ENCODE measurements at places on chromosomes 7 and 10. TPM values are rescaled to one million over a fixed set of nuclear protein-coding genes. Genes with fewer than 3 reads are reported as not detected.
A peak's percentile ranks its signal among the peaks of the same experiment; 100 is the strongest.

- H3K4me1 ChIP-seq = peaks cover 5% of the 10 kb centered on the region
- H3K4me3 ChIP-seq = no peak overlapping the region
- no peaks in the 10 kb centered on the region for H3K27me3 ChIP-seq
- H3K27ac ChIP-seq = no peak overlapping the region
- DNase-seq = peak; percentile 60
Observed at GRCh38 chr10:91251430-91252056, 31.1 kb downstream of the PCGF5 start.

- H3K4me3 ChIP-seq = no peak overlapping the region
- no peaks in the 10 kb centered on the region for H3K36me3 ChIP-seq
- no peaks in the 10 kb centered on the region for H3K27me3 ChIP-seq
- no peaks in the 10 kb centered on the region for H3K4me1 ChIP-seq
- no peak for DNase-seq
- H3K27ac ChIP-seq = no peak overlapping the region
Observed at GRCh38 chr10:67725567-67725966, 29.6 kb upstream of the CTNNA3 start.

Gene HYAL4
- total RNA-seq = not detected

DNA sequence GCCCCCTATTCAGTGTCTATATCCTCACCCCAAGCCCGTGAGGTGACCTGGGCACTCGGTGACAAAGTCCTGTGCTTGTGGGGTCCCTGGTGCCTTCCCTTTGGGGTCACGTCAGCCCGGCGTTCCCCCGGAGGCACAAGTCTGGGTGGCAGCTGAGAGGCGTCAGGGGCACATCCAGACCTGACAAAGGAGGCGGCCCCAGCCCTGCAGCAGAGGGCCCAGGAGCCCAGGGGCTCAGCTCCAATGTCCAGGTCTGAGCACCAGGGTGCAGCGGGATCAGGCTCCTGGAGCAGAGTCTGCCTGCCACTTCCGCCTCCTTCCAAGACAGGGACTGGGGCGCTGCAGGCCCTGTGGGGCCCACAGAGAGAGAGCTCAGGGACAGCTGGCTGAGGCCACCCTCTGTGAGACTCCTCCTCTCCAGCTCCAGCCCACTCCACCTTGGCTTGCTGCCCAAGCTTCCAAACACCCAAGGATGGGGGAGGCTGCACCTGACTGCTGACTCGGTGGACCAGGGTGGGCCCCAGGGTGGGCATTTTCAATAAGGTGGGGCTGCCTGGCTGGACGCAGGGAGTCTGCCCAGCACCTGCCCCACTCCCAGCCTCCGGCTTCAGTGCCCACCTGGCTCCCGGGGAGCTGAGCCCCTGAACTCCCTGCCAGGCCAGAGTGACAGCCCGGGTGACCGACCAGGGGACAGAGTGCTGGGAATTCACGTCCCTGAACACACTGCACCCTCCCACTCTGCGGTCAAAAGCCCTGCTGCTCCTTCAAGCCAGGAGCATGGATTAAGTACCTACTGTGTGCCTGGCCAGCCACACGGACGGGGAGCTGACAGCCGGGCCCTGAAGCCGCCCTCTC, 1.0 kb upstream of the KNDC1 start:
- no peak overlapping the region for H3K27ac ChIP-seq
- H3K27me3 ChIP-seq = peaks cover 16% of the 10 kb centered on the region
- H3K4me3 ChIP-seq = no peak overlapping the region
- peaks cover 25% of the 10 kb centered on the region for H3K4me1 ChIP-seq
- no peaks in the 10 kb centered on the region for H3K36me3 ChIP-seq

DNA sequence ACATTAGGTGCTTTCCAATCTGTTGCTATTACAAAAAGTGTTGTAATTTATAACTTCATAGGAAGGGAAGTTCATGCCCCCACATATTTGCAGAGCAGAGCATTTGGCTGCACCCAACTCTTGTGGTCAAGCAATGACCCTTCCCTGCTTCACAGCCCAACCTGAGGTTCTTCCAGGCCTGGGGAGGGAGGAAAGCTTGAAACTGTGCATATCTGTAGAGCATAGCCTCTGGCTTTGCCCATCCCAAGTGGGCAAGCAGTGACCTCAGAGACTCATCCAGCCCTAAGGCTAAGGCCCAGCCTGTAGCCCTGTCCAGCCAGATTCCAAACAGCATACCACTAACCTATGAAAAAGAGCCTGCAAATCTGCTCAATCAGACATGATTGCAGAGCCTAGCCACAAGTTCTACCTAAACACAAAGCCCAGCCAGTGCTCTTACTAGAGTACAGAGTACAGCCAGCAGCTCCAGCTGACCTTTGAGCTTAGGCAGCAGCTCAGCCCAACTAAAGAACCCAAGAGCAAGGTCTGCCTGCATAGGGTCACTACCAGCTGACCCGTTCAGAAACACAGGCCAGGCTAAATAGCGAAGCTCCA, 14.4 kb upstream of the GSTK1 start:
- H3K27me3 ChIP-seq = peaks cover 25% of the 10 kb centered on the region
- H3K27ac ChIP-seq = no peak overlapping the region
- H3K4me3 ChIP-seq = no peak overlapping the region
- no peaks in the 10 kb centered on the region for H3K4me1 ChIP-seq
- H3K36me3 ChIP-seq = no peaks in the 10 kb centered on the region
- no peak for DNase-seq

DNA sequence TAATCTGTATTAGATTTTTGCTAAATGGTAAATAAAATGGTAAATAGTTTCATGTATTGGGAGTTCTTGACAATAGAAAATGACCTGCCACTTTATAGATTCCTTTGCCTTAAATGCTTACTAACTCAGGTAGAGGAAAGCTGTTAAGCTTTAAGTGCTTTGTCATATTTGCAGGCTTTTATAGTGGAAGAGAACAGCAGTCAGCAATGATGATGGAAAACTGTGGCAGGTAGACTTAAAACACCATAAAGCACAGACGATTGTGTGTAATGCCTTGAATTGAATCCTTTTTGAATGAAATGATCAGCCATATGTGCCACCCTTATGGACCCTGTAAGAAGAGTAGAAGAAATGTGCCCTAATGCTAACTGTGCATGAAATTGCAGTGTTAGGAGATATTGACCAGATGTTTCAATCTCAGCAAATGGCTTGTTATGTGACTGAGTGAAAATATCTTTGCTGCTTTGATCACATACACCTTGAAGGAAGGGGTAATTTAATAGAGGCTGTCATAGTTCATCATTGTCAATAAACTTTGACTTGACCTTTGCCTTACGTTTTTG, 230.4 kb downstream of the ADK start:
- H3K4me1 ChIP-seq = peaks cover 3% of the 10 kb centered on the region
- H3K27me3 ChIP-seq = no peaks in the 10 kb centered on the region
- H3K4me3 ChIP-seq = no peak overlapping the region

GRCh38 chr10:78476844-78477243, 443.2 kb downstream of the RPS24 start:
- H3K27me3 ChIP-seq = no peaks in the 10 kb centered on the region
- H3K4me3 ChIP-seq = no peak overlapping the region
- no peak for DNase-seq
- H3K36me3 ChIP-seq = no peaks in the 10 kb centered on the region

Gene MYH16
- not detected for total RNA-seq

GRCh38 chr7:128421384-128421783, 11.6 kb upstream of the IMPDH1 start:
- H3K27me3 ChIP-seq = peaks cover 5% of the 10 kb centered on the region
- no peak overlapping the region for H3K4me3 ChIP-seq
- no peaks in the 10 kb centered on the region for H3K4me1 ChIP-seq
- DNase-seq = no peak
- H3K27ac ChIP-seq = no peak overlapping the region

Gene FANK1
- total RNA-seq = 12.5 TPM

GRCh38 chr10:44066527-44067255, 318.2 kb downstream of the CXCL12 start:
- DNase-seq = no peak
- no peaks in the 10 kb centered on the region for H3K27me3 ChIP-seq
- H3K27ac ChIP-seq = no peak overlapping the region
- H3K36me3 ChIP-seq = no peaks in the 10 kb centered on the region
- H3K4me3 ChIP-seq = no peak overlapping the region
- H3K4me1 ChIP-seq = no peaks in the 10 kb centered on the region

DNA sequence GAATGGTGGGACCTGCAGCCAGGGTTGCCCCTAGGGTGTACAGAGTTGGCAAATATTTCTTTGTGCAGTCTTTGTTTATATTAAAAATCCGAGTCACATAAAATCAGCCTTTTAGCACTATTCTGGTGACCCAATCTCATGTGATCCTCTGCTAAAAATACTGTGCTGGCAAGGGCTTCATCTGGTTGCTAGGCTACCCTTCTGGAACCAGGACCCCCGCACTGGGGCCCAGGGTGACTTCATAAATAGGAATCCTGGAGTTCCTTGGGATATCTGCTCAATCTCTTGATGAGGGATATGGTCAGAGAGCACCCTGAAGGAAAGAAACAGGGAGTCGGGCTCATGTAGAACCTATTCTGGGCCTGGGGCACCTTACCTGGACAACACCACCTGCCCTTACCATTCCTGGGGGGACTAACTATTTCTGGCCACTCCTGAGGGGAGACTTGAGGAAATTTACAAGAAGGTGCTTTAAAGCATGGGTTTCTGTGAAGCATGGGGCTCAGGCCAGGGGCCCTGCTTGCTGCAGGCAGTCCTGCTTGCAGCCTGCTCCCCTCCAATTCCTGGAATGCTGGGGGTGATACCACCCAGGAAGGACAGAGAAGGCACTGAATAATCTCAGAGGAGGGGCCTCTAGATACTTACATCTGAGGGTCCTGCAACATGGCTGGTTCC, 44.7 kb downstream of the SH2D4B start:
- H3K36me3 ChIP-seq = no peaks in the 10 kb centered on the region
- DNase-seq = no peak
- H3K27ac ChIP-seq = no peak overlapping the region
- H3K4me1 ChIP-seq = no peaks in the 10 kb centered on the region
- no peak overlapping the region for H3K4me3 ChIP-seq

Gene UCN3
- not detected for total RNA-seq

GRCh38 chr7:17432793-17433192, 134.3 kb downstream of the AHR start:
- H3K27ac ChIP-seq = no peak overlapping the region
- no peaks in the 10 kb centered on the region for H3K27me3 ChIP-seq
- no peak for DNase-seq
- H3K4me3 ChIP-seq = no peak overlapping the region
- H3K4me1 ChIP-seq = peaks cover 6% of the 10 kb centered on the region

Gene H2BK1
- total RNA-seq = not detected

DNA sequence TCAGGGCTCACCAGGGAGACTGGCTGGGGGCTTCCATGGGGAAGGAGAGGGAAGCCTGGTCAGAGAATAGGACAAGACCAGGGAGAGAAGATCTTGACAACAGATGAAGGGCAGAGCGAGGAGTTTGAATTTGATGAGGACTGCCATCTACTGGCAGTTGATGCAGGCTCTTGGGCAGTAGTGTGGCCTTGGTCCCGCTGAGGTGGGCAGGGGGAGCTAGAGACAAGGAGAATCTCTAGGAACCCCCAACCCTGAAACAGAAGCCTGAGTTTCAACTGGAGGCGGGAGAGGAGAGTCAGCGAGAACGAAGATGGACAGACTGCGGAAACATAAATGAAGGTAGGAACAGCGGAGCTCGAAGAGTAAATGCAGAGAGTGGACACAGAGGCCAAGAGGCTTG, 81.0 kb downstream of the PPP1R3C start:
- no peak overlapping the region for H3K4me3 ChIP-seq
- no peaks in the 10 kb centered on the region for H3K27me3 ChIP-seq
- DNase-seq = peak; percentile 86
- no peak overlapping the region for H3K27ac ChIP-seq
- no peaks in the 10 kb centered on the region for H3K4me1 ChIP-seq

Gene FAM25G
- not detected for total RNA-seq

DNA sequence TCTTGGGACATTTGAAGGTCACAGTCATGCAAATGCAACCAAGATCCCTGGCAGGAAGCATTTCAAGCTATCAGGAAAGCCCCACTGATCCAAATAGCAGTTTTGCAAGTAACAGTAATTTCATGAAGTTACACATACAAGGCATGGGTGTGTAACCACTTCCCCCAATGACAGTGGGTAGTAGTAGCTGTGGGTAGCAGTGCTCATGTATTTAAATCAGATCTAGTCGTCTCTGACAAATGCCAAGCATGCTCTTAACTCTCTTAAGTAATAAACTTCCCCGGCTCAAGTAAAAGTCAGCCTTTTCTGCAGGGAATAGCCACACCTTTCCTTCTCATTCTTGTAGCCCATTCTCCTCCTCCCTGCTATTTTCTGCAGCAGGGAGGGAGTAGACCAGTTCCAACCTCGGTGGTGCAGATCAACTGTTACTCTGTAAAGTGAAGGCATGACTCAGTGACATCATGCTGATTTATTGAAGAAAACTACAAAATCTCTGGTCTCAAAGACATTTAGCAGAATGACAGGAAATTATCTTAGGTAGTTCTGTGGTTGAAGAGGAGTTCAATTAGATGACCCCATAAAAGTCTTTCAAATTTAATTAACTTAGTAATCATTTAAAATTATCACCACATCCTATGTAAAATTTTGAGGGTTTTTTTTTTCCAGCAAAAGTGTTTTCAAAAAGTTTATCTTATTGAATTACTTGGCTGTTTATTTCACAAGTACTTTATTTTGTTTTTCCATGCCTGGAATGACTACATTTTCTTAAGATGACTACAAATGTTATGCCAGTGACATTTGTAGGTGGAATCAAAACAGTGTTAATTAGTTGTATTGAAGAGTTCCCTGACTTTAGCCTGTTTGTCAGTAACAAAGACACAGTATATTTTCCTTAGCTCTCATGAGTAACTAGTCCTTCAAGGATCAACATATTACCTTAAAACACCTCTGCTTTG, 568.3 kb downstream of the INHBA start:
- no peak overlapping the region for H3K4me3 ChIP-seq
- H3K27ac ChIP-seq = no peak overlapping the region
- H3K4me1 ChIP-seq = no peaks in the 10 kb centered on the region
- no peak for DNase-seq
- no peaks in the 10 kb centered on the region for H3K27me3 ChIP-seq

- H3K27me3 ChIP-seq = no peaks in the 10 kb centered on the region
- DNase-seq = no peak
- H3K36me3 ChIP-seq = no peaks in the 10 kb centered on the region
- H3K4me3 ChIP-seq = no peak overlapping the region
Observed at GRCh38 chr10:31153692-31154091, 122.0 kb upstream of the ZNF438 start.
